ENCODE measurements at places on chromosomes 4 and X. TPM values are rescaled to one million over a fixed set of nuclear protein-coding genes. Genes with fewer than 3 reads are reported as not detected.

Gene ABCE1
- 45.5 TPM for total RNA-seq

Gene ZCCHC12
- total RNA-seq, result 5.0 TPM

Gene MAGEA2
- total RNA-seq, result 0.14 TPM

Gene USP17L15
- not detected for total RNA-seq

Gene ETDB
- total RNA-seq, result not detected

Gene SUPT20HL1
- total RNA-seq, result 0.04 TPM

Gene TCEAL9
- total RNA-seq, result 171 TPM

Gene PWWP3B
- 20.9 TPM for total RNA-seq

Gene PCDH10
- 1.1 TPM for total RNA-seq

Gene NR3C2
- 0.56 TPM for total RNA-seq

Gene TMEM31
- total RNA-seq, result not detected

Gene MAGEC1
- total RNA-seq, result not detected

Gene NPY1R
- total RNA-seq, result 13.1 TPM

Gene C1QTNF7
- total RNA-seq, result not detected

Gene VSIG1
- total RNA-seq, result 0.07 TPM

Gene XG
- not detected for total RNA-seq

Gene HPGD
- total RNA-seq, result 1.7 TPM

Gene BST1
- 0.60 TPM for total RNA-seq

Gene FGF16
- 17.9 TPM for total RNA-seq
